COR-L47 (cell line): ENCODE measurements at places on chromosomes 7 and 10.

DNA sequence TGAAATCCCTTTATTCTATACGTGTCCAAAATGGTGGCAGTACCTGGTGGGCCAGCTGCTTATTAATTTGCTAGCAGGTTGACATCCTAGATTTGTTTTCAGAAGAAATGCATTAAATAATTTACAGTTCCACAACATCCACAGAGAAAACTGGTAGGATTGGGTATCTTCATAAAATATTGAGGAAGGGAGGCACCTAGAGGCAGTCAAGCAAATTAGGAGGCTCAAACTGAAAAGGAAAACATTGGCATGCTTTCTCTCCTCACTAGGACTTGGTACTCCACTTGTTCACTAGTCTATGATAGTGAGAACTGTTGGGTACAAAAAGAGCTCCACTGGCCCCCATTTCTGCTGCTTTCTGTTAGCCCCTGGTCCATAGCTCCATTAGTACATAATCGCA is 18.3 kb upstream of the LRGUK start:
- no peak for DNase-seq

DNA sequence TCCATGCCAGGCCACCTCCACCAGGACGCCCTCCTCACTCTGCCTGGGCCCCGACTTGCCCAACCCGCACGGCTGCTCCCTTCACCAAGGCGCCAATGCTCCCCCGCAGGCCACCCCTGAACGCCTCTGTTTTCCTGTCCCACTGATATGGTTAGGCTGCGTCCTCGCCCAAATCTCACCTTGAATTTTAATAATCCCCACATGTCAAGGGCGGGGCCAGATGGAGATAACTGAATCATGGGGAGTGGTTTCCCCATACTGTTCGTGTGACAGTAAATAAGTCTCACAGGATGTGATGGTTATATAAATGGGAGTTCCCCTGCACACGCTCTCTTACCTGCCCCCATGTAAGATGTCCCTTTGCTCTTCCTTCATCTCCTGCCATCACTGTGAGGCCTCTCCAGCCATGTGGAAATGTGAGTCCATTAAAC is 29.8 kb downstream of the RSU1 start:
- DNase-seq: no peak

GRCh38 chr10:13665516-13666262 is 78.9 kb downstream of the PRPF18 start:
- no peak for DNase-seq

DNA sequence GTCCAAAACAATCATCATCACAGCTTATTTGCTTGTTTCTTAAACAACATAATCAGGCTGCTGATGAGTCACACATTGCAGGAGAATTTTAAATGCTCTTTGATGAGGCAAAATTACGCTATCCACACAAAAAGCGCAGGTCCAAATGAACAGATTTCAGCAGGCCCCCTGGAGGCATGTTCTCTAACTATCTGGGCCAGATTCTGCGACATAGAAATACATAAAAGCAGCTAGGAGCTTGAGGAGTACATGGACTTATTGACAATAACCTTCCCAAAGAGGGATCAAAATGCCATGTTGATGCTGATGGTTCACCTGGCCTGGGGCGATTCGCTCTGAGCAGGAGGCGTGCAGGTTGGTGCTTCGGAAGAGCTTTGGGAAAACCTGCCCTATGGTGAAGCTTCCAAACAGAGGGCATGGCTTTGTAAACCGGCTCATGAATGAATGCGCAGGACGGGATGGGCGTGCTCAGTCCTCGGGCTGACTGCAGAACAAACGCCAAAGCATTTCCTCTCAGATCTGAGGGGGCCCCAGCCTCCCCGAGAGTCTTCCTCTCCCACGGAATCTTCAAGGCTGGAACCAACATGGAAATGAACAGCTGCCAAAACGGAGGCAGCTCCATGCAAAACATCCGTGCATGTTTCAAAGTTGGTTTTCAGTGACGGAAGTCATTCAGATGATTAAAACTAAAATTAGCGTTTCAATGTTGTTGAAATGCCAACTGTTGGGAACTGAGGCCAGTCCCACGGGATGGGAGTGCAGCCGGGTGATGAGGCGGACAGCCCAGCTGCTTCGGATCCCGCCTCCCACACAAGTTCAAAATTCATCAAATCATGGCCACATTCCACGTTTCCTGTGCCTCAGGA is 179.6 kb downstream of the TCERG1L start:
- no peak for DNase-seq

- DNase-seq: no peak
These were observed 162.9 kb upstream of the PRSS58 start for GRCh38 chr7:142420554-142421362.

- no peak for DNase-seq
These were observed 47.0 kb downstream of the SRI start for GRCh38 chr7:88172842-88173241.

DNA sequence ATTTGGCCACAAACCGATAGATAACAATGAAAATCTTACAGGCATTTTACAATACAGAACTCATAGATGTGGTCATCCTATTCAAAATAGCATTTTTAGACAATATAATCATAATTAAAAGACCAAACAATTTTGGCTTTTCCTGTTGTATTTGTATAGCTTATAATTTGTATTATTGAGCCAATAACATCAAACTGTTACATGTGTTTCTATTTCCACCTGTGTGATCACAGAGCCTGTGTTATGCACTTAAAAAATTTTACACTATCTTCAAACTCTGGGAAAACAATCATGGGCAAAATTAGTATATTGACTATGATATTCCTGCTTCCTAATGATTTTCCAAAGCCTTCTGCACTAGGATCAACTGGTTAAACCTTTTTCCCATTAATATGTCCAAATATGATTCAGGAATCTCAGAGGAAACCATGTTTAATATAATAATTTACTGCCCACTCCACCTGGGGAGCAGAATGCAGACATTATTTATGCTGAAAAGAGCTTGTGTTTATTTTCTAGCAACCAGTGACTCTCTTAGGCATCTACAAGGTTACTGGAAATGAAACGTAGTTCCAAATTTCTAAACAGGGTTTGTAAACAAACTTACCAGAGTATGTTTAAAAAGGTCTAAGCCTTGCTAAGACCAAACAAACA is 1.7 kb downstream of the RHOBTB1 start:
- no peak for DNase-seq

DNA sequence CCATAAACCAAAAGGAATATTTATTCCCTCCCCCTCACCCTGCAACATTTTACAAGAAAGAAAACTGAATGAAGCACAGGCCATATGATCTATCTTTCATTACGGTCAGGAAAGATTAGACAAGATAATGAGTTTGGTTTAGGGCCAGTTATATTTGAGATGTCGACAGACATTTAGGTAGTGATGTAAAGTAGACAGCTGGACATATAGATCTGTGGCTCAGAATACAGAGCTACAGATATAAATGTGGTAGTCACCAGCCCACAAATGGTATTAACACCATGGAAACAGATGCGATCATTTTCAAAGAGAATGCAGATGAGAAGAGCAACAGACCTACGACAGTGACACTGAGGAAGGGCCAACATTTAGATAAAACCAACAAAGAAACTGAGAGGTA is 142.5 kb downstream of the SRPK2 start:
- DNase-seq: no peak

GRCh38 chr7:24786941-24787340 is 29.7 kb upstream of the GSDME start:
- no peak for DNase-seq

DNA sequence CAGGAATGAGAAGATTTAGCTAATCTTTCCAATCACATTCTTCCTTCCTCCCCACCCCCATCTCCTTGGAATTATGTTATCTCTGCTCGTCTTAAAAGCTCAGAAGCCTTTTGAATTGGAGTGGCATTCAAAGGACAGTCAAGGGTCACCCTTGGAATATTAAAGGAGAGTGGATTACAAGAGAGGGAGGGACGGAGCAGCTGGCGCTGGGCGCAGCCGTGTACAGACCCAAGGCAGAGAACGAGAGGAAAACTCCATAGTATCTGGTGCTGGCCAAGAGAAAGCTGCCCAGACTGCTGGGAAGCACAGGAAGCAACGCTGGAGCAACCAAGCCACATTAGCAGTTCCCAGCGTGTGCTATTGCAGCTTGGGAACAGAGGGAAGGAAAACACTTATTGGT is 95.7 kb downstream of the POU6F2 start:
- DNase-seq: peak; percentile 59

DNA sequence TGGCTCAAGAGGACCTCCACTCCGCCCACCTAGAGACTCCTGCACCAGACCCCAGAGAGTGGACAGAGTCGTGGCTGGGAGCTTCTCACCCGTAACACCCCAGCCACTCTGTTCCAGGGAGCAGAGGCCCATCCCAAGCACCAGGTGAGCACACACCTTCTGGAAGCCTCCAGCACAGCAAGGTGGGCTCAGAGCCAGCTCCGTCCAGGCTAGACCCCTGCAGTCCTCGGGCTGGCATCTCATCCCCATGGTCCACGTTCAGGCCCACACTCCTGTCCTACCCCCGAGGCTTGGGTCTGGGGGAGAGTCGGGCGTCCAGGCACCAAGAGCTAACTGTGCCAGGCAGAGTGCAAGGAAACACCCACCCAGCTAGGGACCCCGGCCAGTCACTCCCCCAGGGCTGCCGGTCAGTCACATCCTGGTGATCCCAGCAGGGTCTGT is 13.2 kb downstream of the PDGFA start:
- DNase-seq: no peak

DNA sequence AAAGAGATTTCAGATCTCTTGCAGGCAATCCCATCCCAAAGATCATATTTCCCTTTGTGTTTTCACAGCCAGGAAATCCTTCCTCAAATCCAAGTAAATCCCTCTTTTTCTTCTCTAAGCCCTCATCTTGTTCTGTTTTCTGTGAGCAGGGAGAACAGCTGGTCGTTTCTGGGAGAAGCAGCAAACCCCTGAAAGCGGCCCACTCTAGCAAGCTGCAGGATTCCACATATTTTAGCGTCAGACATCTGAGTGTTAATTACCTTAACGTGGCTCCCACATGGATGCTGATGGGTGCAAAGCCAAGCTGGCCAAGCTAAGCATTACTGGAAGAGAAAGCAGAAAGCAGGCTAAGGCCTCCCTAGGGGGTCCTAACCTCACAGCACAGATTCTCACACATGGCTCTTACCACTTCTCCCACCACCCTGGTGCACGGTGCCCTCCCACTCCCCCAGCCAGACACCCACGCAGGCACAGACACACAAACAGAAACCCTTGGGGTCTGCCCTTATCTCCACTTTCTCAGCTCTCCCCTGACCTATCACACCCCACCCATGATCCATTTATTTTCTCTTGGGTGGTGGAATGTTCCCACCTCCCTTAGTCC is 551.0 kb upstream of the AUTS2 start:
- DNase-seq: no peak

GRCh38 chr10:35661236-35661635 is 19.1 kb upstream of the FZD8 start:
- no peak for DNase-seq

DNA sequence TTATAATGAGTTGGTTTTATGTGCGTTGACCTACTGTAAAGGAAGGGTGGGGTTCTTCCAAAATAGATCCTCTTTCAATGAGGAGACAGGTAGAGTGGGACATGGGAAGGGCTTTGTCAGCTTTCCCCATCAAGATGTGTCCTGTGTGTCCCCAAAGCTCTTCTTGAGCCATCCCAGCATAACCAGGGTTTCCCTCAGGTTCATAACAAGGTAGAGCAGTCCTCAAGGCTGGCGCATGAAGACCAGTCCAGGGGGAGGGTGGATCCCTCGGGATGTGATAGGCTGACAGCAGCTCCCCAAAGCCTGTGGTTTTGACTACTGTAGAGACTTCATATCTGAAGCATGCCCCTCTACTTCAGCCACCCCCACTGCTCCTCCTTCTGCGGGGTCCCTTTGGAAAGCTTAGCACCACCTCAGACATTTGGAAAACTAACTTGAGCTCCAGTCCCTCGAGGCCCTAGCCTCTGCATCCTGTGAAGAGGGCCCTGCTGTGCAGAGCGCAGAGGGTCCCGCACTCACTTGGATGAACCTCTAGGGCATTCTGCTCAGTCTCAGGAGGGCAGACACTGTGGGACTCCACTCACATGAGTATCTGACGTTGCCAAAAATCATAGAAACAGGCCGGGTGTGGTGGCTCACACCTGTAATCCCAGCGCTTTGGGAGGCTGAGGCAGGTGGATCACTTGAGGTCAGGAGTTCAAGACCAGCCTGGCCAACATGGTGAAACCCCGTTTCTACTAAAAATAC is 1.1 kb upstream of the GIMAP8 start:
- DNase-seq: no peak

DNA sequence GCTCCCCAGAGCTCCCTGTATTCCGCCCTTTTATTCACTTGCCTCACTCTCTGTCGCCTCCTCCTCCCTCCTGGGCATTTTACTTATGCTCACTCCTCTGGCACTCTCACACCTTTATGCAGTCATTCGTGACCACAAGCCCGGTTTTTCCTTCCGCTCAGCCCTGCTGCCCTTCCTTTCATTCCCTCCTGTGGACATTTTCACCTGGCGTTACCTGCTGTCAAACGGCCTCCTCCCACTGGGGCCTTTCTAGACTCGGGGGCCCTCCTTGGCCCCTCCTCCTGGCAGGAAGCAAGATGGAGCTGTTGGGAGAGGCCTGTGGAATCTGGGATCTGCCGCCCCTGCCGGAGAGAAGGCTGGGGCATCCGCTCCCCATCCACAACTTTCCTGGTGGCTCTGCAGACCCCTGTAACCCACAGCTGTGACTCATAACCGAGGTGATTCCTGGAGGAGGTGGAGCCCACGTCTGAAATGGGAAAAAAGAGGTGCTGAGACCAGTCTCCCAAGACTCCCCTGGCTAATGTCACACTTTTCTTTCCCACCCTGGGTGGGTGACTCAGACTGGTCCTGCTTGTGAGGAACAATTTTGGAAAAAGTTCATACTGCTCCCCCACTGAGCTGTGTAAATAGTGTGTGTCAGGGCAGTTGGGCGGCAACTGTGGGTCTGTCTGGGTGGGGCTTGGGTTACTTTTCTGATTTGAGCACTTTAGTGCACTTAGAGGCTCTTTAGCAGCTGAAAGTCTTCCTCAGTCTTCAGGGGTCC is 1.2 kb downstream of the VCL start:
- DNase-seq: peak; percentile 13

GRCh38 chr10:16459423-16459939 is 22.7 kb downstream of the PTER start:
- DNase-seq: no peak

- no peak for DNase-seq
These were observed 112.5 kb downstream of the WNT2 start for GRCh38 chr7:117210397-117210796.

DNA sequence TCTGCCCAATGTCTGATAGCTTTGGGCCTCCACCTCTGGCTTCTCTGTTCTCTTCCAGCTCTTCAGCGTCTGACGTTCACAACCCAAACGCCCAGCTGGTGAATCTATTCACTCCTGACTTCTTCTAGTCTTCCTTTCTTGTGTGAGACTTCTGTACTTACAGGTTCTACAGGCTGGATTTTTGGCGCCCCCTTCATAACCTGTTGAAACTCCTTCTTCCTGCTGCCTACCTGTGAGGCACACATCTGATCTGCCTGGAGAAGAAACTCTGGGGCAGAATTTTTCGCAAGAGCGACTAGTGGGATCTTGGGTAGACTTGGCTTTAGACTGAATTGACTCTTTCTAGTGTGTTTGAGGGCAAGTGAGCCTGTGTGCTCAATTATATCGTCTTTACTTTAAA is 249.3 kb downstream of the REEP3 start:
- DNase-seq: no peak
